ENCODE measurements at places on chromosomes 1 and 21. TPM values are rescaled to one million over a fixed set of nuclear protein-coding genes. Genes with fewer than 3 reads are reported as not detected.

- H3K36me3 ChIP-seq: peaks cover 18% of the 10 kb centered on the region
- no peak overlapping the region for H3K27ac ChIP-seq
- H3K27me3 ChIP-seq: no peaks in the 10 kb centered on the region
Observed at GRCh38 chr1:92623187-92623778, 136.6 kb upstream of the GFI1 start.

FTCD gene
- total RNA-seq: 4.1 TPM

- H3K27me3 ChIP-seq: peaks cover 6% of the 10 kb centered on the region
- no peaks in the 10 kb centered on the region for H3K36me3 ChIP-seq
- H3K27ac ChIP-seq: no peak overlapping the region
- peaks cover 4% of the 10 kb centered on the region for H3K4me1 ChIP-seq
- no peak for DNase-seq
Observed at GRCh38 chr1:192474080-192474683, 101.4 kb upstream of the RGS1 start.

- H3K27ac ChIP-seq: no peak overlapping the region
- peaks cover 10% of the 10 kb centered on the region for H3K4me1 ChIP-seq
- DNase-seq: no peak
- H3K27me3 ChIP-seq: no peaks in the 10 kb centered on the region
- H3K4me3 ChIP-seq: no peak overlapping the region
Observed at GRCh38 chr1:39852876-39853275, 30.4 kb downstream of the TRIT1 start.

DNA sequence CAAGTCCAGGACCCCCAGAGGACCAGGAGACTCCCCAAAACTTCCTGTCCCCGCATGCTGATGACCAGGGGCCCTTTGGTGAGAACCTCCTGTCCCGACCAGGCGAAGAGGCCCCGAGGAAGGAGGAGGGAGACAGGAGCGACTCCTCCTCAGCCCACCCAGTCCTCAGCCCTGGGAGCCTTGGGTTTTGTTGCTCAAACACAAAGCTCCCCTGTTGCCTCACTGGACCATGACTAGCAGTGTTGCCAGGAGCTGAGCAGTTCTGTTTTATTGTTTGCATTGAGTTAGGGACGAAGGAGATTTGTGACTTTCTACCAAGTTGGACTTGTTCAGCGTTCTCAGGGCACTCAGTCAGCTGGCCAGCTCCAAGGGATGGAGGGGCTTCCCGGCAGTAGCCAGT, 10.0 kb downstream of the UMODL1 start:
- no peak for DNase-seq
- H3K36me3 ChIP-seq: no peaks in the 10 kb centered on the region
- peaks cover 23% of the 10 kb centered on the region for H3K4me1 ChIP-seq
- H3K27me3 ChIP-seq: no peaks in the 10 kb centered on the region
- H3K4me3 ChIP-seq: no peak overlapping the region

DNA sequence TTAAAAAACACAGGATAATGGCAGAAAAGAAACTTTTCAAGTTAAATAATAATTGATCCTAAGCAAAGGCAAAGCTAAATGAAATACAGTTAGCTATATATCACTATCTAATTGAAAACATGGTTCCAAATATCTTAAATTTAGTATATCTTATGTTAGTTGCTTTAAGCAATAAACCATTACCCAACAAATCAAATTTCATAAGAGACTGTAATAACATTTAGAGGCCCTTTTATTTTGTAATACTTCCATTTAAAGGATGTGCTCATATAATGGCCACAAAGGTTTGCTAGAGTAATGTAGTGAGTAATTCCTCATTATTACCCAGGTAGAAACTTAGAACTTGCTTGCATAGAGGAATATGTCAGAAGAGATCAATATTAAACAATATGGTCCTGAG, 32.3 kb downstream of the RPL5 start:
- H3K27me3 ChIP-seq: no peaks in the 10 kb centered on the region
- no peak for DNase-seq
- H3K36me3 ChIP-seq: no peaks in the 10 kb centered on the region
- peaks cover 2% of the 10 kb centered on the region for H3K4me1 ChIP-seq
- no peak overlapping the region for H3K27ac ChIP-seq

DCDC2B gene
- not detected for total RNA-seq

RHEX gene
- not detected for total RNA-seq

DNA sequence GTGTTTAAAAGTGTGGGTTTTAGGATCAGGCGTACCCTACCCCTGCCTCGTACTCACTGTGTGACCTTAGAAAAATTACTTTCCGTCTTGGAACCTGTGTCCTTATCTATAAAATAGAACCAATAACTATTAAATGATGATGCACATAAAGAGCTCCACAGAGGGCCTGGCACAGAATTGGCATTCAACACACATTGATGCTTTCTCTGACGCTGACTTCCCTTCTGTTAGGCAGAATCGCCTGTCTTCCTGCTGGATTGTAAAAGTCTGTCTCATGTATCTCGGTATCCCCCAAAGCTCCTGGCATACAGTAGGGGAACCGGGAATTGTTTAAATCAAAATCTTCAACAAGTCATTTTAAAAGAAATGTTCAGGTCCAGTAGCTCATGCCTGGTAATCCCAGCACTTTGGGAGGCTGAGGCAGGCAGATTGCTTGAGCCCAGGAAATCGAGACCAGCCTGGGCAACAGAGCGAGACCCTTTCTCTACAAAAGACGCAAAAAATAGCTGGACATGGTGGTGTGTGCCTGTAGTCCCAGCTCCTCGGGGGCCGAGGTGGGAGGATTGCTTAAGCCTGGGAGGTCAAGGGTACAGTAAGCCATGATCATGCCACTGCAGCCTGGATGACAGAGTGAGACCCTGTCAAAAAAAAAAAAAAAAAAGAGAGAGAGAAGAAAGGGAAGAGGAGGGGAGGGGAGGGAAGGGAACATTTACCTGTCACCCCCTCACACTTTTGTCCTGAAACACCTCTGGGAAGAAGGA, 41.3 kb upstream of the FHAD1 start:
- peaks cover 10% of the 10 kb centered on the region for H3K27me3 ChIP-seq
- no peak overlapping the region for H3K27ac ChIP-seq
- H3K4me1 ChIP-seq: peaks cover 30% of the 10 kb centered on the region
- no peak for DNase-seq

ATP6V1G3 gene
- total RNA-seq: not detected

GRCh38 chr1:110239441-110240430, 29.6 kb downstream of the KCNC4 start:
- H3K4me1 ChIP-seq: peaks cover 8% of the 10 kb centered on the region
- H3K27me3 ChIP-seq: peaks cover 11% of the 10 kb centered on the region
- H3K4me3 ChIP-seq: no peak overlapping the region
